CD4-positive, alpha-beta T cell (primary cell): ENCODE measurements at places on chromosomes 7 and 10. TPM values are rescaled to one million over a fixed set of nuclear protein-coding genes. Genes with fewer than 3 reads are reported as not detected.

Gene FANK1
- not detected for total RNA-seq

Gene SPDYE9
- not detected for total RNA-seq

Gene PALS2
- 53.2 TPM for total RNA-seq

Gene CYP17A1
- total RNA-seq: not detected

Gene AHR
- 95.2 TPM for total RNA-seq

Gene BAMBI
- total RNA-seq: 2.5 TPM

Gene AKAP9
- total RNA-seq: 62.5 TPM

Gene SOSTDC1
- total RNA-seq: not detected
